ENCODE measurements at places on chromosomes 7 and 10.
A peak's percentile ranks its signal among the peaks of the same experiment; 100 is the strongest.

DNA sequence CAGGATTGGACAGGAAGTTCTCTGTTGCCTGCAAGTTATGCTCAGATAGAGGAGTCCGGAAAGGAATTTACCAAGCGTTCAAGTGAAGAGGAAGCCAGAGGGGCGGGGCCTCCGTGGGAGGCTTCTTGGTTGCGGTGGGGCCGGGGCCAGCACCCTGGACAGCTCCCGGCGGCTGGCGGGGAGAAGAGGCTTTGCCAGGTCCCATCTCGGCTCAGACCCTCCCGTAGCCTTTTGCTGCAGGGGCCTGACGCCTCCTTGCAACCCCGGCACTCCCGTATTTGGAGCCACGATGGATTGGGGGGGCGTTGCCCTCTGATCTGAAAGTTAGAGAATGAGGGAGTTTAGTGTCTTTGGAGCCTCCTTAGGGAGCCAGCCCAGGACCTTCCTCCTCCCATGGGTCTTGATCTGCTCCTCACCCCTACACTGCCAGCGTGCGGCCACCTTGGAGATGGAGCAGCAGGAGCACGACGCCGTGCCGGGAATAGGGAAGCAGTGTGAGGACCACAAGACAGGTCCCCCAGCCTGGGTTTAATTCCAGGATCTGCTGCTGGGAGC lies 3.1 kb upstream of the SLC18A3 start:
- no peak for ATAC-seq

GRCh38 chr7:3697472-3697871 lies 396.4 kb downstream of the SDK1 start:
- ATAC-seq = no peak

GRCh38 chr10:14181567-14181936 lies 149.2 kb downstream of the FRMD4A start:
- ATAC-seq = no peak

DNA sequence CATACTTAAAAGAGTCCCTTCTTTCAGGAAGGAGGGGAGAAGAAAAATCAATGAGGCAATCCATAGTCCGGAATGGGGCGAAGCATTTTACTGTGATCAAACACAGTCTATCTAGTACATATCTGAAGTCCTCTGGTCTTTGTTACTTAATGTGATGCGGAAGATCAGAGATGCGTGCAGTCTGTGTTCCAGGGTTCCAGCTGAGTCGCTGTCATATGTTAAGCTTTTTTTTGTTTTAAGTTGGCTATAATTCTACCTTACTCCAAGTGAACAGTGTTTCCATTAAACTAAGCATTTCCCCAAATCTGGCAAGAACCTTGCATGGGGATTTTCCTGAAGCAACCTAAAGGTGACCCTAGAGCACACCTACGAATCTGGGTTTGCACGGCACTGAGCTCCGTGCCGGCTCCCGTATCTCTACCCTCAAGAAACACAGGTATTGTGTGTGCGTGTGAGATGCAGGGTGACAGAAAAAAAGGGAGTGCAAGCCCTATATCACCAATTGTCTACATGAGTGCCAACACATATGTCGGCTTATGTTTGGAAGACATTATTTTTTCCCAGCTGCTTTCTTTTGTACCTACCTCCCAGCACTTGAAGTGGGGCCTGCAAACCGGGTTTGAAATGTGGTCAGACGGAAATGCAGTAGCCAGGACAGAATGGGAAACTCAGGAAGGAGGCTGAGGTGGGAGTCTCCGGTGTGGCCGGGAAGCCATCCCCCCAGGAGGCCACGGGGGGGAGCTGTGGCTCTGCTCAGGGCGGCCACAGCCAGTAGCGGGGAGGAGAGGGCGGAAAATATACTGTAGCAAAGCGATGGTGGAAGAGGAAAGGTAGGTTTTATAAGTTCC lies 435.8 kb upstream of the MGMT start:
- no peak for ATAC-seq

GRCh38 chr10:4147245-4147644 lies 362.2 kb upstream of the KLF6 start:
- no peak for ATAC-seq

DNA sequence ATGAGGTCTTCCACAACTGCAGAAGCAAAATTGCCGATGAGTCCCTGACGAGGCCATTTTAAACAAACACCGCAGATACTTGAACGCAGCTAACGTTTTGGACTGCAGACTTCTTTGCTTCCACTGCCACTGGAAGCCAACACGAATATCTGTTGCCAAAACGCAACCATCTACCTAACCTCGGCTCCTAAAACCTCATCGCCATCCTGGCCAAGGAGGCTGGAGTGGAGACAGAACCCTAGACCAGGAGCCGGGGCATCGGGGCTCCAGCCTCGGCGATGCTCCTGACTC lies 493 bp downstream of the WDR91 start:
- ATAC-seq = peak; percentile 39

- ATAC-seq = no peak
Observed at GRCh38 chr10:6020826-6021225, 41.3 kb downstream of the IL2RA start.

DNA sequence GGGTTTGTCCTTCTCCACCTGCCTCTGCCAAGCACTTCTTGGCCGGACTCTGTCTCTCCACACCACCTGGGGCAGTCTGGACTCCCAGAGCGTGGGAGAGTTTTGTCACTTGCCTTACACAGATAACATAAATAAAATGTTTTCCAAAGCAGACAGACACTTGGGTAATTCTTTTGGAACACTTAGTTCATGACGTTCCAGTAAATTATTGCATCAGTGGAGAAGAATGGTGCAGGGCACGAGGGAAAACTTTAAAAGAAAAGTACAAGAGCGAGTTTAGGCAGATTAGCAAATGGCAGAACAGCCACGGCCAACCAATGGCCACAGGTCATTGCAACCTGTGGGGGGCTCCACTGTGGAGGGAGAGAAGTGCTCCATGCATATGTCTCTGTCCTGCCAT lies 170.6 kb upstream of the GRB10 start:
- ATAC-seq = no peak

DNA sequence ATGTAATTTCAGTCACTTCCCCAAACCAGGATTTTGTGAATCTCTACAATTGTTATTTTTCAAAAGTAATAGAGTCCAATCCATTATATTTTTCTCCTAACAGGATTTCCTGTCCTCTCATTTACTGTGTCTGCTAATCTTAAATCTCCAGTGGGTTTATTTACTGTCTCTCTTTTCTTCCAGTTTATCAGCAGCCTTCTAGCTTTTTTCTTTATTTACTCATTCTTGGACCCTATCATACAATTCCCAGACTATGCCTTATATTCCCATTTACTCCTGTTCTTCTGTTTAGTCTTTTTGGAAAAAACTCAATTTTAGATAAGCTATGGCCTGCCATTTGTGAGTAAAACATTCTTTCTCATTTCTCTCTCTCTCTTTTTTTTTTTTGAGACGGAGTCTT lies 94.7 kb downstream of the STK31 start:
- no peak for ATAC-seq

DNA sequence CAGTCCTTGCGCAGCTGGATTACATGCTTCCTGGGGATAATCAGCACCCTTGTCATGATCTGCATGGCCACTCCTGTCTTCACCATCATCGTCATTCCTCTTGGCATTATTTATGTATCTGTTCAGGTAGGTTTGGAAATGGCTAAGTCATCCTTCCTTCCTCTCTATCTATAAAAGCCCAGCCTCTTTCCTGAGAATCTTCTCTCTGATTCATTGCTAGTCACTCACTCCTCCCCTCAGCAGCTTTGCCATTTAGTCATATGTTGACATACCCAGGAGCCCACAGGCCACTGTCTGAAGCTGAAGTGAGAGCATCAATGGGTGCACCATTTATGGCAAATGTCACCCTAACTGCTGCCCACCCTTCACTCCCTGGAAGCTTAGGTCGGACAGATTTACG lies 52.0 kb downstream of the ABCC2 start:
- ATAC-seq = peak; percentile 73

DNA sequence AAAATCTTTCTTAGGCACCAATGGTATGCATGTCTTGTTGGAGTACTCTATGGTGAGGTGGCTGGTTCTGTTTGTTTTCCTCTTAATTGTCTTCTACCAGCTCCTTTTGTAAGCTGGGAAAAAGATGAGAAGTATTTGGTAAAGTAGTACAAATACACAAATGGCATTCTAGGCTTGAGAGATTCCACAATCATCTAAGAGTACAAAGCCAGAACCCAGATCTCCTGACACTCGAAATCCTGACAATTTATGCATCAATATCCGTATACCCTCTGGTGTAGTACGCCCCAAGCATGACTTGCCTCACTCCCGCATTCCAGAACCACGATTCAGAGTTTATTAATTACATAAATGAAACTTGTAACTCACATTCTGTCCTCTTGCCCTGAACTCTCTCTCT lies 43.5 kb downstream of the CDCA7L start:
- ATAC-seq = peak; percentile 83

DNA sequence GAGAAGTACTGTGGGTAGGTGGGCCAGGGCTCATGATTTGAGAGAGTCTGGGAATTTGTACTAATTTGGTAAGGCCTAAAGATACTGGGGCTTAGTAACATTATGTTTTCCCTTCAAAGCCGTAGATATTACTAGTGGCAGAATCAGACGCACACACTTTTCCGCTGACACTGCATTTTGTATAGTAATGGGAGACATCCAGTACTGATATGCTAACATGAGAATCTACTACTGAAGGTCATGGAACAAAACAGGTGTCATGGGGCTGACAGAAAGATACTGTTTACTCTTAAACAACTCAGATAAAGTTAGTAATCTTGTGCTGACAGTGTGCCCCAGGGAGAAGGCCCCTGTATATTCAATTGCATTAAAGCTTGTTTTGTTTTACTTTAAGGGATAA lies 11.1 kb upstream of the GIMAP7 start:
- ATAC-seq = no peak

DNA sequence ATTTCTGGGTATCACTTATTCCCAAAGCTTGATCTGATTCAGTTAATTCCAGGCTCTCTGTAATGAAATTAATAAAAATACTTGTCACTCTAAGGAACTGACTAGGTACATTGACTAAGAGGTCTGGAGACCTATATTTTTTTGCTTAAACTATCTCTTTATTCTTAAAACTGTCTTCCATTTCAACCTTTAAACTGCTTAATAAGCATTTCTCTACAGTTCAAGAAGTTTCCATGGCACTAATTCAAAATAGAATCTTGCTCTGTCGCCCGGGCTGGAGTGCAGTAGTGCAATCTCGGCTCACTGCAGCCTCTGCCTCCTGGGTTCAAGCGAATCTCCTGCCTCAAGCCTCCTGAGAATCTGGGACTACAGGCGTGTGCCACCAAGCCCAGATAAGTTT lies 117.4 kb downstream of the MTPAP start:
- ATAC-seq = no peak

DNA sequence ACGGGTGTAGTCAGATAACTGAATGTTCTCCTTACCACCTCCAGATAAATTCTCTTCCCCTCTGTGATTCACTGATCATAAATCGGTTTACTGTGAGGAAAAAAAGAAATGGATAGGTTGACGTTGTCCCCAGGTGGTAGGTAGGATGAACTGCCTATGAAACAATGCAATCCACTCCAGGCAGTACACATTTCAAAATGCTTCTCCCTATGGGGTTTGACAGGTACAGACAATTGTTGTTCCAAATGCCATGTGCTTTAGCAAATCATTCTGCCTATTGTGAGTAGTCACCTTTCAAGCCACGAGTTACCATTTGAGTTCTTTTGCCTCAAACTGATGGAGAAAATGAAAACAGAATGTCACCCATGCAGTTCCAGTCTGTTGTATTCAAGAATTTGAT lies 21.8 kb downstream of the VIM start:
- peak; percentile 86 for ATAC-seq

DNA sequence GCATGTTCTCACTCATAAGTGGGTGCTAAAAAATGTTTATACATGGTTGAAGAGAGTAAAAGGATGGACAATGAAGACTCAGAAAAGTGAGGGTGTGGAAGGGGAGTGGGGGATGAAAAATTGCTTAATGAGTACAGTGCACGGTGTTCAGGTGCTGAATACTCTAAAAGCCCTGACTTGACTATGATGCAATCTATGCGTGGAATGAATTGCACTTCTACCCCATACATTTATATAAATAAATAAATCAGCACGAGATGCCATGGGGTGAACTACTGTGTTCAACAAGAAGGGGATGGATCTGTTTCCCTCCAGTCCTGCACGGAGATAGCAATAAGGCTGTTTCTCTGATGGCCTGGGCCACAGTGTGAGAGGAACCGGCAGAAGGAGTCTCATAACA lies 254.3 kb upstream of the LYZL1 start:
- no peak for ATAC-seq

GRCh38 chr10:47160261-47160908 lies 139.6 kb upstream of the GDF10 start:
- ATAC-seq = no peak

DNA sequence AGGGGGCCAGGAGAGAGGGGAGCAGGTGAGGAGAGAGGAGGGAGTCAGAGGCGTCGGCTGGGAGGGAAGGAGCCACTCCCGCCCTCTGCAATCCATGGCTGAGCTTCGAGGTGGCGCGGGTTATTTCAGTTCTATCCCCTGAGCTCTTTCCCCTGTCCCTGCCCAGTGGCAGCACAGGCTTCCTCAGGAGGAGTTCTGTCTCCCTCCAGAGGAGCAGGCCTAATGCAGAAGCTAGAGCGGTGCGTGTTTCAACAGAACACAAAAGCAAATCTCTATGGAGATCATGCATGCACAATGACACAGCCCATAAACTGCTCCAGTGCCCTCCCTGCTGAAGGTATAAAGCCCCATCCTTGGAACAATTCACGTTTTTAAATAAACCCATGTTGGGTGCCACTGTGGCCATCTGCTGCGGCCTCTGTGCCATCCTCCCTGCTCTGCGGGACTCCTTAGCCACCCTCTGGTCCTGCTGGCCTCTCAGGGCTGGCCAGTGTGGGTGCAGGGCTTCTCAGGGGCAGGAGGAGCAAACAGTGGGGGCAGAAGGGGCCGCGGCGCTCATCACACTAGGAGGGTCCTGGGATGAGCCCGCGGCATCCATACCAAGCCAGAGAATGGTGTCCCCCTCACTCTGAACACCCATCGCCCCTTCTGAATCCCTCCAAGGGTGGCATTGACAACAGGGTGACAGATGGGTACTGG lies 192.6 kb upstream of the LYZL2 start:
- ATAC-seq = no peak

DNA sequence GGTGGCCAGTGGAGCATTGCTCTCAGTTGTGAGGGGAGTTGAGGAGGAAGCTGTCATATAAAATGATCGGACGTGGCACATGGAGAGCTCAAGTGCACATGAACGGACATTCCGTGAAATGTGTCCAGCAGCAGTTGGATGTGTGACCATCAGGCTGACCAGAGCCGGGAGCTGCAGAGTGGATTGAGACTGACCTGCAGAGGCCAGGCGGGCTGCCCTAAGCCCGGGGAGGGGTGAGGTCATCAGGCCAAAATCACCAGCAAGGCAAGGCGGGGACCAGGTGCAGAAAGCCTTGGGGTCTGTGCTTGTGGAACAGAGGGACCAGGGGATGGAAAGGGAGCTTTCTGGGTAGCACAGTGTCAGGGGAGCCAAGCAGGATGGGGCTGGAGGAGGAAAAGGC lies 279.5 kb downstream of the CELF2 start:
- no peak for ATAC-seq

DNA sequence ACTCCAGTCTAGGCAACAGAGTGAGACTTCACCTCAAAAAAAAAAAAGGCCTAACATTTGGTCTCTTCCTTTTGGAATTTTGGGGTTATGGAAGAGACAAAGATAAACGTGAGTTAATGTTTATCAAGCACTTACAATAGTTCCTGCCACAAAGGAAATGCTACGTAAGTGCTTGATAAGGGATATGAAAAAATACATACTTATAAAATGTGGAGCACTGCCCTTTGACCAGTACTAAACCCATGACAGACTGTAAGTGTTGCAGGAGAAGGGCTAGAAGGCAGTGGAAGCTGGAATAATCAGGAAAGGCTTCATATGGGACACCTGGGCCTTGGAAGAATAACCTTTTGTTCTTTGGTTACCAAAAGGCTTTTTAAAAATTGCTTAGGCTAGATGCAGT lies 25.5 kb downstream of the TMEM248 start:
- ATAC-seq = no peak
